ENCODE measurements at places on chromosomes 6 and 20.

- no peak for DNase-seq
Measured at GRCh38 chr6:131651782-131652181, 14.7 kb downstream of the ENPP3 start.

DNA sequence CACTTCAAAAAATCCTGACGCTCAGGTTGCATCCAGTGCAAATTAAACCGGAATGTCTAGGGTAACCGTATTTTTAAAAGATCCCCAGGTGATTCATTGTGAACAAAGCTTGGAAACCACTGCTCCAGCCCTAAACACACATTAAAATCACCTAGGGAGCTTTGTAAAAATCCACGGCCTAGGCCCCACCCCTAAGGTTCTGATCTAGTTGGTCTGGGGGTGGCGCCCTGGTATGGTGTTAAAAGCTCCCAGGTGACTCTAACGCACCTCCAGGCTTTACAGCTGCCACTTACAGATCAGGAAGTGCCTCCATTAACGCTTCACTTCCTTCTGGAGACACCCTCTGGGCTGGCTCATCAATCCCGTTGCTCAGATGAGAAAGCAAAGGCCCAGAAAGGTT lies 92.2 kb downstream of the GRM4 start:
- no peak for DNase-seq

GRCh38 chr6:11353921-11354389 lies 121.5 kb upstream of the NEDD9 start:
- DNase-seq: no peak

DNA sequence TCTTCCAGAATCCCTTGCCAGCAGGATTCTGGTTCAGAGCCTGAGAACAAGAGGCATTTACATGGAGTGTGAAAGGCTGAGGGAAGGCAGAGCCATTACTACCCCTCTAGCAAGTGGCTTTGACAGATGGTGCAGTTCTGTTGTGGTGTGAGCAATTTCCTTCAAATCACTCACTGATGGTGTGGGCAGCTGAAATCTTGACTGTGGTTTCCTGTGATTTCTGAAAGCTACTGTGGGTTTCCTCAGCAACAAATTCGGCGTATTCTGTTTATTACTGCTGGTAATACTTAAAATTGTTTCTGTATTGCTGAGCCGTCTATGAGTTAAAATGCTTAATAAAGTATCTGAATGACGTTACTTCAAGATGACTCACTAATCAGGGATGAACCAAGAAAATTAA lies 181.5 kb upstream of the TCF21 start:
- no peak for DNase-seq

- DNase-seq: no peak
Measured at GRCh38 chr6:31794866-31795615, 511 bp downstream of the VARS1 start.

GRCh38 chr20:24303393-24304170 lies 165.8 kb upstream of the SYNDIG1 start:
- no peak for DNase-seq

GRCh38 chr6:105313211-105313610 lies 89.7 kb downstream of the PREP start:
- no peak for DNase-seq

GRCh38 chr6:109236115-109237076 lies 141.1 kb downstream of the CEP57L1 start:
- DNase-seq: no peak

GRCh38 chr6:33165581-33166258 lies 26.5 kb downstream of the COL11A2 start:
- DNase-seq: no peak

DNA sequence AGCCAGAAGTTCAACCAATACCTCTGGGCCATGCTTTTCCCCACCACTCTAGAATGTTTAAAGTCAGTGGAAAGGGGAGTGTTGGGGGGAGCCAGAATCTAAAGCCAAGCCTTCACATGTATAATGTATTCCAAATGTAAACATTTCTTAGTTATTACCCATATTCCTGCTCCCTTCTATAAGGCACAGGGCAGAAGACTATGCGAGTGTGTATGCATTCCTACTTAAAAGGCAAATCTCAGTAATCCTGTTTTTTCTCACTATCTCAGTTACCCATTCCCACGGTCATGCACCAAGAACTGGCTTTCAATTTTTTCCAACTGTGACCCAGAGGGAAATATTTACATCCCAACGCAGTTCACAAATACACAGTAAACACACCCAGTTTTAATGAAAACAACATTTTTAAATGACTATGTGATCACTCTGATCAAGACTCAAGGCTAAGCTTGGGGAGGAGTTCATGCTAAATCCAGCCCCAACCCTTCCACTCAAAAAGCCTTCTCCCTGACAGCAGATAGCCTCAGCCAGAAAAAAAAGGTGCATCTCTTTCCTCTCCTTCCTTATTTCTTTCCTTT lies 57.5 kb downstream of the EPB41L2 start:
- no peak for DNase-seq

DNA sequence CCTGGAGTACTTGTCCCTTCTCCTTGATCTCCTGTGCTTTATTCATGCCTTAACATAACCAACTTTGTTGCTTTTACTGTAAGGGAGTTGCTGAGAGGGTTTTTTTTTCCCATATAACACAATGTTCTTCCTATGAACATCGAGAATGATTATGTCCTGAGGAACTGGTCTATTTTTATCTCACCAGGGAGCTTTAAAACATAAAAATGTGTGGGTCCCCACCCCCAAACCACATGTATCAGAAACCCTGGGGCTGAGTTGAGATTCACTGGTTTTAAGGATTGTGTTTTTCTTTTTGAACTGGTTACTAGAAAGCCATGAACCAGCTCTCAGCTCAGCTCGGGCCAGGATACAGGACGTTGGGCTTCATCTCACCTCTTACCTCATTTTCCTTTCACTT lies 118.5 kb upstream of the JAG1 start:
- no peak for DNase-seq

GRCh38 chr6:39822846-39823815 lies 31.0 kb downstream of the DAAM2 start:
- no peak for DNase-seq

- no peak for DNase-seq
Measured at GRCh38 chr6:26476896-26477295, 19.1 kb downstream of the BTN2A1 start.

- DNase-seq: no peak
Measured at GRCh38 chr6:43803783-43804549, 34.0 kb downstream of the VEGFA start.

- no peak for DNase-seq
Measured at GRCh38 chr20:34515484-34516246, 557 bp upstream of the DYNLRB1 start.

Data from GOT3 (cell line).